RWPE1 (cell line): ENCODE measurements at places on chromosomes 6 and 20.

GRCh38 chr20:50712771-50713656 is 18.4 kb upstream of the PARD6B start:
- DNase-seq = no peak

DNA sequence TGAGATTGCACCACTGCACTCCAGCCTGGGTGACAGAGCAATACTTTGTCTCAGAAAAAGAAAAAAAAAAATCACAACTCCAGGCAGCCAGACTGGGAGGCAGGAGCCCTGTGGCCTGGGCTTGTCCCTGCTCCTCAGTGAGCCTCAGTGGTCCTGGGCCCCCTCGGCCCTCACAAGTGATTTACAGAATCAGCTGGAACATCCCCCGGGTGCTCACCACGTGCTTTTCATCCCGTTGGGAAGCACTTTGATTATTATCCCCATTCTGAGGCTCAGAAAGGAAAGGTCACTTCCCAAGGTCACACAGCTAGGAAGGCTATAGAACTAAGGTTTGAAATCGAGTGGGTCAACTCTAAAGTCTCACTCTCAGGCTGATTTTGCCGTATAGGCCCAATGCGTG is 43.1 kb upstream of the TLDC2 start:
- no peak for DNase-seq

GRCh38 chr6:19995575-19996257 is 158.5 kb downstream of the ID4 start:
- DNase-seq = no peak

- DNase-seq = no peak
Observed at GRCh38 chr6:140960566-140960965, 1172.2 kb upstream of the GJE1 start.

DNA sequence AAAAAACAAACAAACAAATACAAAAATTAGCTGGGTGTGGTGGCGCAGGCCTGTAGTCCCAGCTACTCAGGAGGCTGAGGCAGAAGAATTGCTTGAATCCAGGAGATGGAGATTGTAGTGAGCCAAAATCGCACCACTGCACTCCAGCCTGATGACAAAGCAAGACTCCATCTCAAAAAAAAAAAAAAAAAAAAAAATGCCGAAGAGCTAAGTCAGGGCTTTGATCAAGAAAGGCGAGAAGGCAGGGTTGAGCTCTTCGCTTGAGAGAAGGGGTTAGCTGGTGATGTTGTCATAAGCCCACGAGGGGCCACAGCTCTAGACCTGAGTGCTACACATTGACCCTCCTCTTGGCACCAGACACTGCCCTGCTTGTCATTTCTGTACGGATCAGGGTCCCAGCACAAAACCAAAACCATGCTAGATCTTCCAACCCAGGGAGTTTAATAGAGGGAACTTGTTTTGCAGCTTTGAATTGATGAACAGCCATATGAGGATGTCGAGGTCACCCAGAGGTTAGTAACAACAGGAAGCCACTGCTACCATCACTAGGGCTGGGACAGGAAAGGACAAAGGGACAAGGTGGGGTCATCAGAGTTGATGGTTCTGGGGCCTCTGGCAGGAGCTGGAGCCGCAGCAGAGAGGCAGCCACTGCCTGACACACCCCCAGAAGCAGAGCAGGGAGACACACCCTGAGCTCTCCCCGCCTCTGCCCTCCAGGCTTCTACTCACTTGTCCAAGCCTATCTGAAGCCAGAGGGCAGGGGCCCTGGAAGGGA is 122.7 kb downstream of the SNX5 start:
- no peak for DNase-seq

- DNase-seq = no peak
Observed at GRCh38 chr6:109521080-109521479, 38.1 kb upstream of the ZBTB24 start.

- no peak for DNase-seq
Observed at GRCh38 chr6:163030980-163031379, 303.2 kb downstream of the PACRG start.

DNA sequence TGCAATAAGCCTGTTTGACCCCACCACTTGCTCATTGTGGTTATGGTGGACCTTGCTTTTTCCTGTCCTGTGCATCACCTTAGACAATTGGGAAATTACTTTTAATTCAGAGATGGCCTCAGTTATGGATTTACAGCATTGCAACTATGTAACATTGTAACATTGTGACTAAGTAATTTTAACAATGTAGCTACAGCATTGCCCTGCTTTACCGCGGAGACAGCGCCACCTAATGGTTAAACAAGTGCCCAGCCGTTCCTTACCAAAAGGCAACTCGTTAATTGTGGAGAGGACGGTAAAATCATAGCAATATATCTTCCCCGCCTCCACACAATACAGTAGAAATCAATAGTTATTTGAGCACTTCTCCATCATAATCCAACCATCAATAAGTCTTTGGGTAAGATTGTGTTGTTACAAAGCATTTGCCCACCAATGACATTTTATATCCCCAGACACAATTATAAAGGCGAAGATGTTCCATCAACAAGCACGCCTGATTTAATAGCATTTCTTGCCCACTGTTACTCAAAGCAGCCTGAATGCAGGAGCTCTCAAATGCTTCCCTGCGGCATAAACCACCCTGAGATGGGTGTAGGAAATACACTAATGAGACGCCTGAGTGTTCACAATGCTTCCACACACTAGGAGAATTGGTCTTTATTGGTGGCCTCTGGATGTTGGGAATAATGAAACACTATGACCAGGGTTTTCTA is 93.7 kb downstream of the PROKR2 start:
- DNase-seq = peak; percentile 63

- no peak for DNase-seq
Observed at GRCh38 chr6:90038961-90039653, 144.8 kb downstream of the GJA10 start.

DNA sequence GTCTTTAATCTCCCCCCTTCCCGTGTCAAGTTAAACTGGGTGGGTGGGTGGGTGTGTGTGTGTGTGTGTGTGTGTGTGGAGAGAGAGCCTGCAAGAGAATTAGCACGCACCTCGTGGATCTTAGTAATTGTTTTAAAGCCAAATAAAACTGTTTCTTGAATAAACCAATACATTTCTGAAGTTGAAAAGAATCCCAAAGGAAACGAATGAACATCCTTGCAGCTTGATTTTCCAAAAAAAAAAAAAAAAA is 381 bp upstream of the BICRAL start:
- DNase-seq = no peak
